Stimulated activated CD4-positive, alpha-beta T cell treated with anti-CD3 and anti-CD28 coated beads, Interleukin-1b, Interleukin-23, amount 100 ng/mL, for 1 hour (primary cell): ENCODE measurements at places on chromosomes 13 and 19.

DNA sequence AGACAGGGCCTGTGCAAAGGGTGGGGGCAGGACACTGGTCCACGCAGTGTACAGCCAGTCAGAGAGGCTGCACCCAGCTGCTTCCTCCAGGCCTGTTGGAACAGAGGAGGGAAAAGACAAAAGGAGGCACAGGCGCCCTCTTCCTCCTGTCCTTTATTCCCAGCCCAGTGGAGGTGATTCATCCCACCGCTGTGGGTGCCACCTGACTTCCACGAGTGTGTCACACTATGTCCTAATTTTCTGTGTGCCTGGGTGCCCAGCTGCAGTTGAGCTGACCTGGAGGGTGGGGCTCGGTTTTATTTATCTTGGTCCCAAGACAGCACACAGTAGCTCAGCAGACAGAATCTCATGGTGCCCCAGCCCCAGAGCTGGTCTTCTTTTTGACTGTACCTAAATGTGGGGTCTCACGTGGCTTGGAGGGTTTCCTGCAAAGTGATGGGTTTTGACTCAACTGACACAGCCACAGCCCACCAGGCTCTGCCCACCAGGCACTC is 9.0 kb downstream of the EPS15L1 start:
- no peak for DNase-seq

- DNase-seq, result no peak
These were observed 64.0 kb upstream of the GSX1 start for GRCh38 chr13:27728271-27728670.

GRCh38 chr19:13033244-13033643 is 38.0 kb downstream of the NFIX start:
- DNase-seq, result no peak

GRCh38 chr13:53241891-53242348 is 213.3 kb downstream of the OLFM4 start:
- no peak for DNase-seq

DNA sequence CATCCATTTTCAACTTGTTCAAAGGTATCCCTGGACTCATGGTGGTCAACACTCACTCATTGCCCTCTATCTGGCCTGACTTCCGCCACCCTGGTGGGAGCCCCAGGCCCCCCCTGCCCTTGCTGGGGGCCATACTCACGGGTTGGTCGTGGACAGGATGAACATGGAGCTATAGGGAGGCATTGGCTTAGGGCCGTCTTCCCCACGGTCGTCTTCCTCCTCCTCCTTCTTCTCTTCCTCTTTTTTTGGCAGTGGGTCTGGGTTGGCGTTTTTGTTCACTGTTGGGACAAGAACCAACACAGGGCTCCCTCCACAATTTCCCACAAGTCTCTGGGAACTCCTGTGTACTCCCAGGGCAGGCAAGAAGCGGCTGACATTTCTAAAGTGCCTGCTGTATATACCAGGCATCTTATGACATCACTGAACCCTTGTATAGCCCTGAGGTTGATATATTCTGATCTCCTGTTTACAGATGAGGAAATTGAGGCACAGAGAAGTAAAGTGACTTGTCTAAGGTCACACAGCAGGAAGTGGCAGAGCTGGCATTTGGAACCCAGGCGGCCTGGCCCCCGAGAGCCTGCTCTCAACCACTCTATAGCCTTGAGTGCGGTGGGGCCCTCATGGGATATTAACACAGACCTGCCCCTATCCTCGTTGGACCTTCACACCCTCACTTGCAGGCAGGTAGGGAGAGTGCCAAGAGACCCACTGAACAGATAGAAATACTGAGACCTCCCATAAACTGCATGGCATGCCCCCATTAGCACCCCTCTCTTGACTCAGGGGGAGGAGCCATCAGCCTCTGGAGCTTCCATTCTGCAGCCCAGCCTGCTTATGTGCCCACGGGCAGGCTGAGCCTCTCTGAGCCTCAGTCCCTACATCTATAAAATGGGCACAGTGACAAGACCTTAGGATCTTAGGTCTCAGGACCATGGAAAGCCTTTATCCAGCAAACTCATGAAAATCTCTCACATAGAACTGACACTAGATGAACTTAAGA is 135.0 kb downstream of the IER2 start:
- no peak for DNase-seq

GRCh38 chr13:73535341-73535740 is 476.5 kb downstream of the KLF5 start:
- no peak for DNase-seq

DNA sequence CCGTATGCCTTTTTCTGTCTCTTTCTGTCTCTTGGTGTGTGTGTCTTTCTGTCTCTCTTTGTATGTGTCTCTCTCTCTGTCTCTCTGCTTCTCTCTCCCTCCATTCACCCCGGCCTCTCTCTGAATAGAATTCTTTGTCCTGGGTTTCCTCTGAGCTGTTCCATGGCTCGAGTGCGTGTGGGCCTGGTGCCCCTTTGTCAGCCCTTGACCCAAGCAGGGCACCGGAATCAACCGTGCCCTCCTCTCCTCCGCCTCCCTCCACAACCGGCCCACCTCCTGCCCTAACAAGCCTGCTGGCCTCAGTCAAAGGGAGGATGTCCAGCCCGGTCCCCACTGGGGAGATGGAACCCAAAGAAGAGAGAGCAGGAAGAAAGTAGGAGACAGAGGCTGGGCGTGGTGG is 3.2 kb downstream of the AXL start:
- no peak for DNase-seq

GRCh38 chr13:76440568-76440967 is 445.6 kb downstream of the KCTD12 start:
- no peak for DNase-seq

GRCh38 chr13:23915308-23915707 is 18.0 kb upstream of the C1QTNF9B start:
- no peak for DNase-seq

DNA sequence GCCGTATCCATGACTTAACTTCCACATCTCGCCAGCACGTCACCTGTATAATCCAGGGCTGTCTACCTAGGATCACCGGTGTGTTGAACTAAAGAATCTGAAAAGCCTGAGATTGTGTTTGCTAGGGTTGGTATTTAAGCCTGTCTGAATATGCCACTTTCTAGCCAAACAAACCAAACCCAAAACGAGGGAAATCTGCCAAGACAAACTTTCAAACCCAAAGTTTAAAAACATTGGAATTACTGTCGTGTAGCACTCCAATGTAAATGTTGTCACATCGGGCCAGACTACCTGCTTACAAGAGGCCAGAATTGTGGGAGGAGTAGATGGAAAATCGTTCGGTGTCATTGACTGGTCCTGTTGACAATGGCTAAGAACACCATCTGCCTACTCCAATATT is 747.8 kb downstream of the EFNB2 start:
- no peak for DNase-seq

DNA sequence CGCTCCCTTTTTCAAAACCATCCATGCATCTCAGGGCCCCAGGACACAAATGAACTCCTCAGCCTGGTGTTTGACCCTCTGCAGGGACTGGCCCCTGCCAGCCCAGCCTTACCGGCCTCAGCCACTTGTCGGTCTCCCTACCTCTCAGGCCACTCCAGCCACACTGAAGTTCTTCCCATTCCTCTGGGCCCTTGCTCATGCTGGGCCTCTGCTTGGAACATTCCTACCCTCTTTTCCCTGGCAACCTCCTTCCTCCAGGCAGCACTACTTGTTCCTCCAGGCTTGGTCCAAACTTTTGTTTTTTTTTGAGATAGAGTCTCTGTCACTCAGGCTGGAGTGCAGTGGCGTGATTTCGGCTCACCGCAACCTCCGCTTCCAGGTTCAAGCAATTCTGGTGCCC is 7.6 kb upstream of the EGLN2 start:
- no peak for DNase-seq

DNA sequence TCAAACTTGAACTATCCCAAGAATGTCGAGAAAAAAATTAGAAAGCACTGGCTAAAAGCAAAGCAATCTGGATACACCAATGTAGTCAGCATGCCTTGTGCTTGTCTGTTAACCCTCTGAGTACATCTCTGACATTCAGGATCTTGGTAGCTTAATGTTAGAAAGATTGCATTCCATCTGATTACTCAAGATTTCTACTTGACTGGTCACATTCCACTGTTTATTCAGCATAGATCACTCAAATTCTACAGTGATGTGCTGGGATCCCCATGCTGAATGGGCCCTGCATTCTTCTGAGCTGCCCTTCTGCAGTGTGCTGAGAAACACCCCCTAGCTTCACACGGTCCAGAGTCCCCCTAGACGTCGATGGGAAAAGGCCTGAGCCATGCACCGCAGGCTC is 295.4 kb upstream of the MAB21L1 start:
- no peak for DNase-seq

GRCh38 chr13:38202740-38203139 is 146.9 kb upstream of the UFM1 start:
- no peak for DNase-seq
